NCI-H1105 treated with DMSO at 0.1 percent for 48 hours (cell line): ENCODE measurements at places on chromosomes 3 and 15.
A peak's percentile ranks its signal among the peaks of the same experiment; 100 is the strongest.

GRCh38 chr3:143791386-143791785, 56.9 kb downstream of the SLC9A9 start:
- DNase-seq = no peak

DNA sequence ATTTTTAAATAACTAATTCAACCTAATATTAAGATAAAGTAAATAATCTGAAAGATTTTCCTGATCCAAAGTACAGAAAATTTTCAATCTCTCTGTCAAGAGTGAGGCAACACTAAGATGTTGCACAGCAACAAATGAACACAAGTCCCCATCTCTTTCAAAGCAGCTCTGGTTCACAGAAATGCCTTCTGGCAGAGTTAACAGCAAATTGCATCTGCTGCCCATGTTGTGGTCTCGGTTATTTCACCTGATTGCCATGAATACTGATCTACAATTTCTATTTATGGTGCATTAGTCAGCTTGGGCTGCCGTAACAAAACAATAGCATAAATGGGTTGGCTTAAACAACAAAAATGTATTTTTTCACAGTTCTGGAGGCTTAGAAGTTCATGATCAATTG, 167.3 kb downstream of the BCHE start:
- no peak for DNase-seq

DNA sequence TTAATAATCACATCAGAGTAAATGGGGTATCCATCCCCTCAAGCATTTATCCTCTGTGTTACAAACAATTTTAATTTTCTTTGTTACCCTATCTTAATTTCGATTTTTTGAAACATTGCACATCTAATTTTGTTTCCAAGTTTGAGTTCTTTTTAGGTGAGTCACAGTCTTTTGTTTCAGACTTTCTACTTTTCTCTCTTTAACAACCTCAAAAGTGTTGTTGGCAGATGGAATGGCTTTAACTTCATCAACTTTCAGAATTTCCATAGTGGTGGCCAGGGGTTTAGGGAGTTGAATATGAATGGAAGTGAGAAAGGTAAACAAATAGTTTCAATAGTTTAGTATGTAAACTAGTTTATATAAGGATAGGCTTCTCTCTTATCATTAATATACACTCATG, 223.0 kb upstream of the MLF1 start:
- DNase-seq = no peak

- DNase-seq = no peak
Measured at GRCh38 chr3:187964760-187965159, 189.2 kb upstream of the LPP start.

DNA sequence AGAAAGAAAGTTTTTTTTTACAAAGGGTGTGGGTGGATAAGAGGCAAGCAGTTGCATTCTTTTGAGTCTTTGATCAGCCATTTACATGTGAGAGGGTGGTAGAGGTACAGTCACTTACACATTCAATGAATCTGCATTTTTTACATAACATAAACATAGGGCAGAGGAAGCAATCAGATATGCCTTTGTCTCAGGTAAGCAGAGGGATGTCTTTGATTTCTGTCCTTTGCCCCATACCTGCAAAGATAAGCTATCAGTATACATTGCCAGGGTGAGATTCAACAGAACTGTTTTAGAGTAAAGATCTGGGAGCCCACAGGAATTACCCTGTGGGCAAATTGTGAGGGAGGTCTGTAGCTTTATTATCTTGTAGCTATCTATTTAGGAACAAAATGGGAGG, 5.4 kb upstream of the PPP1R2 start:
- DNase-seq = no peak

- DNase-seq = no peak
Measured at GRCh38 chr3:46541835-46542234, 24.3 kb downstream of the LRRC2 start.

DNA sequence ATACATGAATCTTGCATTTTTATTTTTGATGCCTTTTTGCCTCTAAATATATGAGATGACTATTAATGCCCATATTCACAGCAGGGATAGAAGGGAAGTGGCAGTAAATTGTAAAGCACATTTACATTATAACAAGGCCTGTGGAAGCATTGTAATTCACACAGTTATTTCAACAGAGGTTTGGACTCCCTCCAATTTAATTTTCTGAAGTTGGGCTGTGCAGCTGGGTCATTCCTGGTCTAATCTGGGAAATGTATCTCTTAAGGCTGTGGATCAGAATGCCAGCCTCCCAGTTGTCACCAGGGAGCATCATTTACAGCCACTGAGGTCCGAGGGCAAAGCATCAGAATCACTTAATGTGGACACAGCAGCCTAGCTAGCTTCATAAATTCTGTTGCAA, 434.5 kb downstream of the MFSD1 start:
- DNase-seq = peak; percentile 30

GRCh38 chr15:71125831-71126450, 10.7 kb downstream of the THSD4 start:
- no peak for DNase-seq
